ENCODE measurements at places on chromosomes 16 and 17.

- no peak for DNase-seq
Observed at GRCh38 chr16:4093495-4094126, 22.6 kb downstream of the ADCY9 start.

DNA sequence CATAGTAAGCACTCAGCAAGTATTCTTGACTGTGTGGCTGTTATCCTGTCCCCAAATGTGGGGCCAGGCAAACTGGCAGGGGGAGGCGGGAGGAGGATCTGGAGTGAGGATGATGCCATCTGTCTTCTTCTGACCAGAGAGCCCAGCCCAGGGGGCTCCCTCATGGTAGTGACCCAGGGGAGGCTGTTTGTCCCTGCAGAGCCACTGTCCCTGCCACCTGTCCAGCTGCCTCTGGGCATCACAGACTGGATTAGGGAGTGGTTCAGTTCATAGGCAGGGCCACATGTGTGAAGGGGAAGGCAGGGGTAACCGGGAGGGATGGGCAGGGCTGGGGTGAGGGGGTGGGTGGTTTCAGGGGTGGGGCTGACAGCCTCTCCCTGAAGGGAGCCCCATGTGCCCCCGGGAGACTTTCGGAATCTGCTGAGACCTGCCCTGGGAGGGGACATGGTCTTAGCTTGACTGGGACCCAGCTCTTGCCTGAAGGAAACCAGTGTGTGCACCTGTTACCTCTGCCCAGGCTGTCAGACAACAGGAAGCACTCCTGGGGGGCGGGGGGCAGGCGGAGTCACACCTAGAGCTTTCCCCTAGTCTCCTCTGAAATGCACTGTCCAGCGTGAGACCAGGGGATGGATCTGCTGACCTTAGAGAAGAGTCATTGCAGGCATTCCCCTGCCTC lies 15.2 kb downstream of the ARHGAP23 start:
- no peak for DNase-seq

DNA sequence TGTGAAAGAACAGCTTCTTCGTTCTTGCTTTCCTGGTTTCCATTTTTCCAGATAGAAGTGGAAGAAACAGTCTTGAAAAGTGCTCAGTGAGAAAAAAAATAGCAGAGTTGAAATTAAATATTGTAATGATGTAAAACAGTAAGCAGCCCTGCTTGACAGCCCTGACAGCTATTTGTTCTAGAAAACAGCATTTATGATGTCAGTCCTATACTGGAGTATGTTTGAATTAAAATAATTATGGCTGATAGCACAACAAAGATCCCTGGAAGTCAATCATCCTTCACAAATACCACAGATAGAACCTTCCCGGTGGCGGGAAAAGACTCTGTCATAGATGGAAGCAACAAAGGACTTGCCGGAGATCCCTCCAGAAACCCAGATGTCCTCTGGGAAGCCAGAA lies 298.0 kb upstream of the TNRC6C start:
- DNase-seq = no peak

- DNase-seq = peak; percentile 71
Observed at GRCh38 chr16:89422527-89422904, 67.8 kb downstream of the ANKRD11 start.

DNA sequence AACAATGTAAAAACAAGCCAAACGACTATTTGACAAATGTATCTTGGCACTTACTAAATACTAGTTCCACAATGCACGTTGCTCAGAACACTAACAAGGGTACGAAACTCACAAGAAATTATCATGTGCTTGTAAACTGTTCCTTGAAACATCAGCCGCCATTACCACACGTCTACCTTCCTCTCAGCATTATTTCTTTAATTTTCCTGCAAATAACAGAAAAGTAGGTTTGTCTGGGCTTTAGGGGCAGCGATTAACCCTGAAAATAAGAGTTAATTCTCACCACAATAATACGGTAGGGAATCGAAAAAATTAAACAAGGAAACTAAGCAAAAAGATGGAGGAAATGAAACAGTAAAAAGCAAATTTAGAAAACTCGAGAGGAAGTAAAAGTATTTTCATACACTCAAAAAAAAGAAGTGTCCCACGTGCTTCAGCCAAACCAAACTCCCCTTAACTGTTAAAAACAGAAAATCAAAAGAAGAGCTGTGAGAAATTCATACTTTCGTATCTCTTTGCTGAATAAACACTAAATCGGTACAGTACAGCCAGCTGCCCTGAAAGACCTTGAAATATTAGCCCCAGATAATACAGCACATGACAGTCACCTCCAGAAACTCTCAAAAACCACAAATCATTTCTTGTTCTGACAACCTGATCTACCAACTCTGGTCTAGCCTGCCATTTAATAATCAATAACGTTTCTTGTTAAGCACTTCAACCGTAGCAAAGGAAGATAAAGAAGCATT lies 1.2 kb downstream of the ARHGAP17 start:
- DNase-seq = no peak
